ENCODE measurements at places on chromosomes 11 and 22. TPM values are rescaled to one million over a fixed set of nuclear protein-coding genes. Genes with fewer than 3 reads are reported as not detected.

The FREY1 gene
- 0.57 TPM for total RNA-seq

The LRRC74B gene
- total RNA-seq = not detected

The ZNF280A gene
- total RNA-seq = not detected

The IFITM10 gene
- 1.4 TPM for total RNA-seq

The ALG8 gene
- total RNA-seq = 28.6 TPM

DNA sequence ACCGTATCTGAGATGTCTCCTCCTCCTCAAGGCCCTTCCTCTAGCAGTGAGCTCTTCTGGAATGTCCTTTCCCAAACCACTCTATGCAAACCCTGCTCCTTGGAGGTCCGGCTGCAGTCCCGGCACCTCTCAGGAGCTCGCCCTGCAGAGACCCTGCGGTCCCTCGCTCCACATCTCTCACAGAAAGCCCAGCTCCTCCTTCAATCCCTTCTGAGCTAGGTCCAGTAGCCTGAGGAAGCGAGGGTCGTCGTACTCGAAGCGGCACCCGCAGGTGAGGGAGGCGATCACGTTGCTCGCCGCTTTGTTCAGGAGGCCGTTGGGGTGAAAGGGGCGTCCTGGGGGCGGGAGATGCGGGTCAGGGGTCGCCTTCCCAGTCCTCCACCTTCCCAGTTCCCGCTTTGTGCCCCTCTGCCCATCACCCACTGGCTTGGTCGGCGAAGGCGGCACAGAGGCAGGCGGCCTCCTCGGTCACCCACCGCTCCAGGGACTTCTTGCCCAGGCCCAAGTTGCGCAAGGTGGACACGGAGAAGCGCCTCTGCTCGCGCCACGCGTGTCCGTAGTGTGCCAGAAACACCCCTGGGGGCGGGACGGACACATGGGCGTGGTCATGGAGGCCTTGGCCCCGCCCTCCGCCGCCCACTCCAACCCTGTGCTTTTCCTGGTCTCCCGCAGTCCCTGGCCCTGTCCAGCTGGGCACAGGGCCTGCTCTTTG lies 21.5 kb upstream of the CYP2D6 start:
- DNase-seq = no peak

- DNase-seq = peak; percentile 51
Measured at GRCh38 chr11:68976563-68976962, 4.2 kb downstream of the MRGPRD start.

DNA sequence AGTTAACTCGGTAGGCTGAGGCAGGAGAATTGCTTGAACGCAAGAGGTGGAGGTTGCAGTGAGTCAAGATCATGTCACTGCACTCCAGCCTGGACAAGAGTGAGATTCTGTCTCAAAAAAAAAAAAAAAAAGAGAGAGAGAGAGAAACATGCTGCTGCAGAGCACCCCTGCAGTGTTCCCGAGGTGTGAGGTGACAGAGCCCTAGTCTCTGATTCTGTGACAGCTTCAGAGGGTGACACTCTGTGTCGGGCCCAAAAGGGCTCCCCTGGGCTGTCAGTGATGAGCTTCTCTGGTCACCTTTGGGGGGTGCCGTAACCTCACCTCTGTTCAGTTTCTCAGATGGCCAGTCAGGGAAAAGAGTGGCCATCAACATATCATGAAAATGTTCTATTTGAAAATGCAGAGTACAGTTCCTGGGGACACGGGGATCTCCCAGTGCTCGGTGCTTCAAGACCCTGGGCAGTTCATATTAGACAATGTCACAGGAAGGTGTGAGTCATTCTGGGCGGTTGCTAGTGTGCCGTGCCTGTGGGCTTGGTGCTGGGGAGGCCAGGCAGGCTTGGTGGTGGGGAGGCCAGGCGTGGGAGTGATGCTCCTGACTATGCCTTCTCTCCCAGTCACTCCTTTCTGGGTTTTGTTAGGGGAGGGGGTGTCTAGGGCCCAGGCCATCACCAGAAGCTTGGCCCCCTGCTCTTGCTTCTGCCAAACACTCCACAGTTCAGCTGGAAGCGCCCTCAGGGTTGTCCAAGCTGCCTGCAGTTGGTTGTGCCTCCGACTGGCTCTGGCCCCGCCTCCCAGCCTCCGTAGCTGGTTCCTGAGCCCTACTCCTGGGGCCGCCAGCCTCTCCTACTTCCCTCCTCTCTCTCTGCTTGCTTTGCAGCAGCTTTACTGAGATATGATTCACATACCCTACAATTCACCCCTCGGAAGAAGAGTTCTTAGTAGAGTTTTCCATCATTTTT lies 52.5 kb upstream of the CLDN5 start:
- no peak for DNase-seq

DNA sequence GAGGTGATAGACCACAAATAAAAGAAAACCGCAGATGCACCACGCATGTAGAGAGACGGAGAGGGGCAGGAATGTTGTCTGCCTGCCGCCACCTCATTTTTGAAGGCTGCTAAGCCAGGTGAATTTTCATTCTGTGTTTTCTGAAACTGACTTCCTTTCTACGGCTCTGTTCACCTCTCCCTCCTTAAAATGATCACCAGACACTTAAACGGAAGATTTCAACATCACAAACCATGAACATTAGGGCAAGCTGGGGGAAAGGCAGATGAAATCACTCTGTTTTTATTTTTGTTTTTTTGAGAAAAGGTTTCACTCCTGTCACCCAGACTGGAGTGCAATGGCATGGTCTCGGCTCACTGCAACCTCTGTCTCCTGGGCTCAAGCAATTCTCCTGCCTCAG lies 232.4 kb downstream of the MIAT start:
- DNase-seq = peak; percentile 40

- no peak for DNase-seq
Measured at GRCh38 chr11:75577207-75577606, 15.2 kb downstream of the SERPINH1 start.

DNA sequence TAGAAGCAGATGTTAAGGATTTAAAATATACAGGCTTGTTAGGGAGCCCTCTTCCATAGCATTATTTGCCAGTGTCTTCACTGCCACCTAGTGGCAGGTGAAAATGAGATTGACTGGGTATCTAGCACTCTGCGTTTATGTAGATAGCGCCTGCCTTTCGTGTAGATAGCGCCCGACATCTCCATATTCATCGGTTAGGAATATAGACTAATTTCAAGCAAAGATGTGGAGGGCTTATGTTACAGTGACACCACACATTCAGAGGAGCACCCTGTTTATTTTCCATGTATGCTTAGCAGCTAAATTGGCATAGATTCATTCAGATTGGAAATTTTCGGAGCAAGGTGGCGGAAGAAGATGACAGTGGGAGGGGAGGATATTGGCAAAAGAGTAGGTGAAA lies 72.0 kb downstream of the SLC5A12 start:
- DNase-seq = no peak

GRCh38 chr11:87255589-87255988 lies 217.9 kb downstream of the TMEM135 start:
- no peak for DNase-seq

GRCh38 chr11:11039208-11039965 lies 181.5 kb upstream of the ZBED5 start:
- DNase-seq = no peak

DNA sequence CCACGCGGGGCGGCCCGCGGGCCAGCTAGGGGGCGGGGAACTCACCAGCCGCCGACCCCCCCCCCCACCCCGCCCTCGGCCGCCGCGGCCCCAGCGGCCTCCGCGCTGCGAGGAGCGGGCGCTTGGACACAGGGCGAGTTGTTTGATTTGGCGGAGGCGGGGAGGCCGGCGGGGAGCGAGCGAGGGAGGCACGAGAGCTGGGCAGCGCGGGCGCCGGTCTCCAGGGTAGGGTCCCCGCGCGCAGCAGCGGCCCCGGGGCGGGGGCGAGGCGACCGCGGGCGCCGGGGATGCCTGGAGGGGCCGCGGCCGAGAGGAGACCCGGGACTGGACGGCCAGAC lies 64.4 kb downstream of the NAV2 start:
- DNase-seq = no peak

GRCh38 chr11:117993988-117994745 lies 8.0 kb downstream of the IL10RA start:
- no peak for DNase-seq

GRCh38 chr11:2831781-2832532 lies 53.6 kb downstream of the CDKN1C start:
- DNase-seq = peak; percentile 61

DNA sequence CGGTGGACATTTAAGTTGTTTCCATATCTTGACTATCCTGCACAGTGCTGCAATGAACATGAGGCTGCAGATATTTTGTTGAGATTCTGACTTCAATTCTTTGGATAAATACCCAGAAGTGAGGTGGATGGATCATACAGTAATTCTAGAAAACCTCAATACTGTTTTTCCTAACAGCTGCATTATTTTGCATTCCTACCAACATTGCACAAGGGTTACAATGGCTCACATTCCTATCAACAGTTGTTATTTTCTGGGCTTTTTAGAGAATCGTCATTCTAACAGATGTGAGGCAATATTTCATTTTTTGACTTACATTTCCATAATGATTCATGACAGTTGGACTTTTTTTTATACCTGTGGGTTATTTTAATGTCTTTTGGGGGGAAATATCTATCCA lies 716.9 kb upstream of the ANO3 start:
- DNase-seq = no peak

- no peak for DNase-seq
Measured at GRCh38 chr11:77188633-77189491, 60.8 kb downstream of the MYO7A start.

- DNase-seq = no peak
Measured at GRCh38 chr11:77036398-77036797, 2.2 kb downstream of the B3GNT6 start.

GRCh38 chr22:29216873-29217666 lies 11.4 kb downstream of the EMID1 start:
- DNase-seq = no peak

- DNase-seq = no peak
Measured at GRCh38 chr11:57638005-57638781, 11.5 kb downstream of the YPEL4 start.

DNA sequence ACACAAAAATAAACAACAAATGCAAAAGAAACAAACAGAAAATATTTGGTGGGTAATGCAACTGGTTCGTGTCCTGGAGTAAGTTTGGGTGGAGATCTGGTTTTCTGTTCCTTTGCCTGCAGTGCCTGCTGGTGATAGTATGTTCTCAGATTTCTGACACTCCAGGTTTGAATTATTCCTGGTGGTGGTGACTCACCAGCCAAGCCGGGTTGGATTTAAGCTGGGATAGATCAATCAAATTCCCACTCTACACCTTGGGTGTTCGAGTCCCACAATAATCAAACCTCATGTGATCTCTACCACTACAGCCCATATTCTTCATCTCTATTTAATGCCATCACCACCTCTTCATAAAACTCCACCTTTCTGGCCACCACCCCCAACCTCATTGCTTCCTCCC lies 421.8 kb downstream of the NTM start:
- no peak for DNase-seq

DNA sequence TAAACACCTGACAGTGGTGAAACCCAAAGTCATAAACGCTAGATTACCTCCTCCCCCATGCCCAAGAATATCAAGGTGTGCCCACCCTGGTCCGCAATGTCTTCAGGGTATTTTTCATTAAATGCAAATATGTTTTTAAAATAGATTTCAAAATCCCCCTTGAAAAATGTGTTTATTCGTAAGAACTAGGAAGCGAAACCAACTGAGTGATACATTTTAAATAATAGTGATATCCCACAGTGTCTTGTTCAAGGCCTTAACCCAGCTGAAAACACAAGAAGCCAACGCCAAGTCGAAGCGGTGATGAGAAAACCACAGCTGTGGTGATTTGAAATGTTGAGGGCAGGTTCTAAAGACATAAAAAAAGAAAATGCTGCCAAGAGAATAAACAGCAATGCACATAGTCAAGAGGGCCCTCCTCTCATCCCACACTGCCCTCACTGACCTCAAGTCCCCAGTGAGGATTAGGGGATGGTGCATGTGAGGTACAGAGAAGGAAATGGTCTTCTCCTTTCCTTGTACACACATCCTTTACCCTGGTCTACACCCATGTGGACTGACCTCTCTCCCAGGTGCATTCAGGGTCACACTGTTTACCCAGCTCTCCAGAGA lies 25.5 kb downstream of the KCNJ1 start:
- DNase-seq = no peak

- DNase-seq = no peak
Measured at GRCh38 chr11:114615448-114616361, 20.1 kb upstream of the NXPE4 start.
